Muscle of leg (tissue), 16 donors: ENCODE measurements at places on chromosomes 12 and 14.

DNA sequence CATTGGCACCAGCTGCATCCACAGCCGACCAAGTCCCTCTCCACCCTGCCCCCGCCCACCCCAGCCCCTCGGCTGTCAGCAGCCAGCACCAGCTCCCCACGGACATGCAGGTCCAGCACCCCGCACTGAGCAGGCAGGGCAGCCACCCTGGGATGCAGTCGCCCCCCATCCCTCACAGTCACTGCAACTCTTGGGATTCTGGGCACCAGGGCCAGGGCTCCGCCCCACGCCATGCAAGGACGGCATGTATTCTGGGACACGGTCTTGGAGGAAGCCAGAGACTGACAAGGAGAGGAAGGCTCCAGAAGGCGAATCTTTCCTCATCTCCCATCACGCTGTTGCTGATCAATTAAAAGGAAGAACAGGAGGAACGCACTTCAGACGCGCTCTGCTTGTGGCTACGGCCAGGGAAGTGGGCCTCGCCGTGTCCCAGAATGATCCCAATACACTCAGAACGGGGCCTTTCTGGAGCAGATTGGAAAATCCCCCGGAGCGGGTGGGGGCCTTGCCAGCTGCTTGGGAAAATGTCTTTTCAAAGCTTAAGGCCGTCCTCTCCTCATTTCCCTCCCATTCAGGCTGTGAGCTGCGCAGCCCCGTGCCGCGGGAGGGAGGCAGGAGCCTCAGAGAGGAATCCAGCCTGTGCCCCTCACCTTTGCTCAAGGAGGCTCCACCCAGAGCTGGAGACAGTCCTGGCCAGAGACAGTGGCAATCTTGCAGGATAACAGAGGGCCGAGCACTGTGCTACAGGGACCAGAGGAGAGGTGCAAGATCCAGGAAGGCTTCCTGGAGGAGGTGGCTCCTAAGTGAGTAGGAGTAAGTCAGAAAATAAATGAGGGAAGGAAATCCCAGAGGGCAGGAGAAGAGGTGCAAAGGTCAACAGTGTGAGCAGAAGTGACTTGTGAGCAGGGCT is 54.1 kb upstream of the DIO3 start:
- DNase-seq = no peak

GRCh38 chr14:86946446-86946845 is 1046.5 kb downstream of the GALC start:
- no peak for DNase-seq

DNA sequence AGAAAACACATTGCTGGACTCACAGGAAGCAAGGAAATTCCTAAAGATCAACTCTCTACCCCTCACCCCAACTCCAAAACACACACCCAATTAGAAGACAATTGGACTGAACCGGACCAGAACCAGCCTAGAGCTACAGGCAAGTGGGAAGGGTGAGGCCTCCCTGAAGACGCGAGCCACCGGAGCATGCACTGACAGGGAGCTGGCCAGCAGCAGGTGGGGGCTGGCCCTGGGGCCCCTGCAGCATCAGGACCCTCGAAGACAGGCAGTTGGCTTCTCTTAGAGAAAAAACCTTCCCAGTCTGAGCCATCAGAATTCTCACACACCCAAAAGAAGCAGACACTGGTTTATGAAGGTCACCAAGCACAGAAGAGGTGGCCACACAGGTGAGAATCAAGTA is 209.5 kb upstream of the DIO3 start:
- DNase-seq = no peak

GRCh38 chr12:58313091-58313855 is 371.9 kb downstream of the ATP23 start:
- no peak for DNase-seq

- no peak for DNase-seq
These were observed 89.7 kb downstream of the PPP2R5C start for GRCh38 chr14:101851183-101851582.

DNA sequence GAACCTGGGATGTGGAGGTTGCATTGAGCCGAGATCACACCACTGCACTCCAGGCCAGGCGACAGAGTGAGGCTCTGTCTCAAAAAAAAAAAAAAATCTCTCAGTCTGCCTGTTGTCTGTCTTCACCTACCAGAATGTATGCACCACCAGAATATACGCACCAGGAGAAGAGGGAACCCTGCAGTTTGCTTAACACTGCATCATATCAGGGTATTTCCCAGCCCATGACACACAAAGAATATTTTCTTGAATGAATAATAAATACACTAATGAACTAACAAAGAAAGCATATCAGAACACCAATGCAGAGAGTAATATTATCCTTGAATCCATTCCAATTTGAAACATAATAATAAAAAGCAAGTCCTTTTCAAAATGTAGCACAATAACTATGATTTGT is 44.2 kb upstream of the FOXN3 start:
- DNase-seq = no peak

DNA sequence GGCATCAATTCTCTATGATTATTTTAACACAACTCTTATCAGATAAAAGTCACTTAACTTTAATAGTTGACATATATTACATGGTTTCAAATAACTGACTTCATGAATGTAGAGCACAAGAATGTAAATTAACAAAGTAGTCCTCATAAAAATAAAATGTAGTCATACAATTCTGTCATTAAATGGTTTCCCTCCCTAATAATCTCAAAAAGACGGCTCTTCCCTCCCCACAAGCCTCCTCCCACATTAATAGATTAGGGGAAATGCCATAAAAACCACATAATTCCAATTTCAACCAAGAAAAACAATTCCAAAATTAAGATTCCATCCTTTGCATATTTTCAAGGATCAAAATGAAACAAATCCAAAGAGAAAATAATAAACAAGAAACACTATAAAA is 36.7 kb downstream of the SPTLC2 start:
- DNase-seq = no peak

DNA sequence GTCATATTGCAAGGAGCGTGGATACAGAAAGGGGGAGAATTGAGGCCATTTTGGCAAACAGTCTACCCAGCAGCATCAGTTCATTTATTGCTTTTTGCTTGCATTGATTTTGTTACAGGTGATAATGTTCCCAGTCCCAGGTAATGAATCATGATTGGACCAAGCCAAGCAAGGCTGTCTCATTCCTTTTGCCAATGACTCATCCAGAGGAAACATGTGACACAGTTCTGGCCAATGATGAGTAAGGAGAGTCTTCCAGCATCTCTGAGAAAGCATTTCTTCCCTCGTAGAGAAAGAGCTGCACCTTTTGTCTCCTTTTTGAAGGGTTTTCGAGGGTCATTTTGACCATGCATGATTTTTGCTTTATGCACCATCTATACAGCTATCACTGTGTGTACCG is 68.2 kb downstream of the SLC15A4 start:
- no peak for DNase-seq

DNA sequence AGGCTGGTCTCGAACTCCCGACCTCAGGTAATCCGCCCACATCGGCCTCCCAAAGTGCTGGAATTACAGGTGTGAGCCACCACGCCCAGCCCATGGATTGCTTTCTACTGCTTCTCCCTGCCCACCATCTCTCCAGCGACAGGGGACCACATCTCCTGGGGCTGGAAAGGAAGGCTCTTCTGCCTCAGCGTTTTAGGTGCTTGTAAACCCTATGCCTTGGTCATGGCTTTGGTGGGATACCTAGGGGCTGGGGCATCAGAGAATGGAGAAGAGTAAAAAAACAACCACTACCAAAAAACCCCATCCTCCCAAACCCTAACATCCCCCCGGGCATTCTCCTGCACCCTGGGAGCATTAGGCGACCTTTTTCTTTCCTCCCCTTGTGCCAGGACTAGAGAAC is 1.1 kb upstream of the TMEM121 start:
- DNase-seq = peak; percentile 17

DNA sequence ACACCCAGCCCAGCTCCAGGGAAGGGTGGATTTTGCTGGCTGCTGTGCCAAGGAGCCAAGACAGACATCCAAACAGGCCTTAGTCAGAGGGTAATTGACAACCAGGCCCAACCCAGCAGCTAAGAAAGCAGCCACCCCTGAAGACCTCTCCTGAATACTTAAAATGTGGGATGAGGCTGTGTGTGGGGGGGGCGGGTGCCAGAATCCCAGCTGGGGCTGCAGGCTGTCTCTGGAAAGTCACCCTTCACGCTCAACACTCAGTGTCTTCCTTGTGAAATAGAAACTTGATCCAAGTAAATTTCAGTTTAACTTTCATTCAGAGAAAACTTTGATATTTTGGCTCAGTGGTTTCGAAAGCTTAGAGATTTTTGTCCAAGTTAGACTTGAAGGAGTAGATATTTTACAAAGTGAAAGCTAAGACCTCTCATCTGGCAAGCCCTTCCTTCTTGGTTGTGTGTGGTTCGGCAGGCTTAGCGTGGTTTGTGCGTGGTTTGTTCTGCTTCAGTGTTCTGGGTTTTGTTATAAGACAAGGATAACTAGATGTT is 5.1 kb downstream of the PAPLN start:
- no peak for DNase-seq

DNA sequence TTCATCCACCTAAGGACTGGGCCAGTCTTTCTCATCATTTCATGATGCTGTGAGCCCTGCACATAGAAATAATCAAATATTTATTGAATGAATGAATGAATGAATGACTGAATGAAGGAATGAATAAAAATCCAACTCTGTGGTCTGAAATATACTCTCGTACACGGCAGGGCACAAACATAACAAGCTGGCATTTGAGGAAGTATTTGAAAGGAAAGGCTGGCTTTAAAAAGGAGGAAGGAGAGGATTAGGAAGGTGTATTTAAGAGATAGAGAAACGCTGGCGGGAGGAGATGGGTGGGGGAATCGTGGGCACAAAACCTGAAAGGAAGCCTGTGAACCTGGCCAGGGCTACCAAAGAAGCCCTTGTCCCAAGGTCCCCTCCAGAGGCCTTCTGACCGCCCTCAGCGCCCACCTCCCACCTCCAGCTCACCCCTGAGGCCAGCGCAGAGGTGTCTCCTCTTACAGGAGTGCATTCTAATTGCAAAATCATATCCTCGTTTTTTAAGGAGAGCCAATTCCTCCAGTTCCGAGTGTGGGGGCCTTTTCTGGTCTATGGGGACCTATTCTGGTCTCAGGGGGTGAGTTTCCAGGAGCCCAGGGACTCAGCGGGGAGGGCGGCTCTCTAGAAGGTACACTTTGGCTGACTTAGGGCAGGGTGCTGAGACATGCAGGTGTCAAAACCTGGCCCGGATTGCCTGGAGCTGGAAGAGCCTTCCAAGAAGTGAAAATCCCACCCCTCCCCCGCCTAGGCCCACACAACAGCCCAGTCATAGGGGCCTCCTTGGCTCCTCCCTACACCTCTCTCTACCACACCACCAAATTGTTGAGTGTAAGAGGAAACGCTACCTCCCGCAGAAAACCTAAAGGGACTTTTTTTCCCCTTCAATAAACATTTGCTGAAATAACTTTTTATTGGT is 8.7 kb upstream of the JDP2 start:
- DNase-seq = no peak
